ENCODE measurements at places on chromosomes 16 and 17.
A peak's percentile ranks its signal among the peaks of the same experiment; 100 is the strongest.

GRCh38 chr17:76710863-76711611, at the start of gene MXRA7:
TSS of gene MXRA7 (minus strand) at chr17:76710965. CDS start at chr17:76710946, 19 bp downstream.
- peak; percentile 46 for ATAC-seq

DNA sequence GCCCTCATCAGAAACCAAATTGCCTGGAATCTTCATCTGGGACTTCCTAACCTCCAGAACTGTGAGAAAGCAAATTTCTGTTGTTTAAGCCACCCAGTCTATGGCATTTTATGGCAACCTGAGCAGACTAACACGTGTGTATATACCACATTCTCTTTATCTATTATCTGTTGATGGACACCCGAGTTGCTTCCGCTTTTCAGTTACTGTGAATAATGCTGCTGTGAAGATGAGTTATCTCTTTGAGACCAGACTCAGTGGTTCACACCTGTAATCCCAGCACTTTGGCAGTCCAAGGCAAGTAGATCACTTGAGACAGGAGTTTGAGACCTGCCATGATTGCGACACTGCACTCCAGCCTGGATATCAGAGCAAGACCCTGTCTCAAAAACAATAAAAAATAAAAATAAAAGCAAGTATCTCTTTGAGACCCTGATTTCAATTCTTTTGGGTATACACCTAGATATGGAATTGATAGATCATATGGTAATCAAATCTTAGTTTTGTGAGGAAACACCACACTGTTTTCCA, 27.2 kb upstream of the CNEP1R1 start:
- no peak for ATAC-seq

DNA sequence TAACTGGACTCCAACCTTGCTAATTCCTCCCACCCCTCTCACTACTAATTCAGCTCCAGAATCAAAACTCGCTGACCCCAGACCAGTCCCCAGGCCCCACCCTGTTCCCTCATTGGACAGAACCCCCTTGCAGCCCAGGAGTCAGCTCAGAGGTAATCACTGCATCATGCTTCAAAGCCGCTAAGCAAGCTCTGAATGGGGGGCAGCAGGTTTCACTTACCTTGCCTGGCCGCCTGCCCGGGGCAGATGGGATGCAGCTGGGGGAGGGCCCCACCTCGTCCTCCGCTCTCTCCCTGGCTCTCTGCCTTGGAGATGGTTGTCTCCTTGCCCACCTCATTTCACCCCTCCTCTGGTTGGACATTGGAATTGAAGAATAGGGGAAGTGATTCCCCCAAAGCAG, 4.8 kb upstream of the NGFR start:
- no peak for ATAC-seq

GRCh38 chr16:68473358-68474070, 25.2 kb upstream of the SMPD3 start:
- no peak for ATAC-seq

GRCh38 chr16:7025616-7026190, 306.9 kb upstream of the RBFOX1 start:
- peak; percentile 61 for ATAC-seq

- ATAC-seq: no peak
These were observed 196.5 kb downstream of the TANC2 start for GRCh38 chr17:63162406-63163157.

Data from motor neuron (in vitro differentiated cells).